ENCODE measurements at places on chromosomes 11 and 22.

- no peak for DNase-seq
Observed at GRCh38 chr22:18050065-18050464, 25.7 kb upstream of the MICAL3 start.

- no peak for DNase-seq
Observed at GRCh38 chr11:119666463-119667131, 62.4 kb downstream of the NECTIN1 start.

DNA sequence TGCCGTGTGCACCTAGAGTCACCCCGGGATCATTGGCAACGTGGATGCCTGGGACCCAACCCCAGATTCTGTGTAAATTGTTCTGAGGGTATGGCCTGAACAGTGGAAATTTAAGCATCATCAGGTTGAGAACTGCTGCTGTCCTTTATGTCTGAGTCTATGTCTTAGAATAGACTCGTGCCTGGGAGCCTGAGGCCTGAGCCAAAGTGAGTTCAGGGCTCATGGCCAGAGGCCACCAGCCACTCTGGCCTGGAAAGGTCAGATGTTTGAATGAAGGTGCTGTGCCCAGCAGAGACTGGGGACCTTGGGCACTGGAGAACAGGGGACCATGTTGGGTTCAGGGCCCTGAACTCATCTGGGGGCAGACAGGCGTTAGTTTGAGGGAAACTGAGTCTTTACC is 91.1 kb downstream of the MYO18B start:
- DNase-seq: no peak

GRCh38 chr11:12291766-12292165 is 85.6 kb upstream of the PARVA start:
- no peak for DNase-seq

DNA sequence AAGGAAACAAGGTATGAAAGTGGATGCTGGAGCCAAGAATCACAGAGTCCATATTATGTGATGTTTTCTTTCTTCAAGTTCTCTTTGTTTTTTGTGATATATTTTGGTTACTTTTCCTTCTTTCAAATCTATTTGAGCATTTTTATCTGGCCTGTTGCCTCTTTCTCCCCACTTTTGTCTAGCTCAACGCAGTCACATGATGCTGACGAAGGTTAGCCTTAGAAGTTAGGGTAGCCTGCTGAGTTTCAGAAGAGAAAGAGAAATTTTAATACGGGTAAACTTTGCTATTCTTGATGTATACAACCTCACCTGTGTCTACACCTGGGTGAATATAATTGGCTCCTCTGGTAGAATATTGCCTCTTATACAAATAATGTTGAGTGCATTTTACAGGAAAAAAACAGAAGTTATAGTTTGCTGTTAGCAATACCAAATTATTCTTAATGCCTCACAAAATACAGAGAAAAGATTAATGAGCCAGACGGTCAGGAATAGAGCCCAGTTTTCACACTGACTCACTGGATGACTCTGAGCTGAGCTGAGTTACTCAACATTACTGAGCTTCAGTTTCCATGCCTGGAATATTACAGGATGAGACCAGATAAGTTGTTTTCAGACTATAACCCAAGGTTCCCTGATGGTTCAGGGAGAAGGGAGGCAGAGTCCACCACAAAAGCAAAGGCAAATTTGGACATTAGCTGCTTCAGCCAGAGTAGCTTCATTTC is 161.6 kb upstream of the BDNF start:
- no peak for DNase-seq

- DNase-seq: no peak
Observed at GRCh38 chr11:23099256-23099655, 239.0 kb upstream of the CCDC179 start.

Data from NCI-H524 (cell line).